A172 (cell line): ENCODE measurements at places on chromosomes 1 and 21. TPM values are rescaled to one million over a fixed set of nuclear protein-coding genes. Genes with fewer than 3 reads are reported as not detected.

GRCh38 chr1:19582318-19582717 is 61.8 kb upstream of the NBL1 start:
- peak; percentile 14 for DNase-seq

GRCh38 chr1:216945538-216946080 is 222.4 kb upstream of the ESRRG start:
- DNase-seq: no peak

Gene DMRTA2
- 1.1 and 1.8 TPM in 2 replicates for total RNA-seq

Gene TCHH
- 0.02 TPM in 1 of 2 replicates, not detected in the other for total RNA-seq

GRCh38 chr1:235229868-235230267 is 68.8 kb upstream of the RBM34 start:
- DNase-seq: no peak

Gene ITLN2
- not detected in 2 replicates for total RNA-seq

Gene UBL4B
- total RNA-seq: 0.83 TPM in 1 of 2 replicates, not detected in the other

- DNase-seq: peak; percentile 34
Measured at GRCh38 chr1:171984850-171985485, 143.7 kb downstream of the DNM3 start.

- no peak for DNase-seq
Measured at GRCh38 chr1:66452982-66453381, 81.0 kb upstream of the SGIP1 start.
